ENCODE measurements at places on chromosomes 3 and 15.
A peak's percentile ranks its signal among the peaks of the same experiment; 100 is the strongest.

GRCh38 chr3:172071780-172072330 is 32.5 kb downstream of the FNDC3B start:
- DNase-seq: no peak

- DNase-seq: no peak
These were observed 110.3 kb downstream of the HCN4 start for GRCh38 chr15:73258271-73259108.

- DNase-seq: no peak
These were observed 792.3 kb downstream of the DIPK2A start for GRCh38 chr3:144763878-144764454.

DNA sequence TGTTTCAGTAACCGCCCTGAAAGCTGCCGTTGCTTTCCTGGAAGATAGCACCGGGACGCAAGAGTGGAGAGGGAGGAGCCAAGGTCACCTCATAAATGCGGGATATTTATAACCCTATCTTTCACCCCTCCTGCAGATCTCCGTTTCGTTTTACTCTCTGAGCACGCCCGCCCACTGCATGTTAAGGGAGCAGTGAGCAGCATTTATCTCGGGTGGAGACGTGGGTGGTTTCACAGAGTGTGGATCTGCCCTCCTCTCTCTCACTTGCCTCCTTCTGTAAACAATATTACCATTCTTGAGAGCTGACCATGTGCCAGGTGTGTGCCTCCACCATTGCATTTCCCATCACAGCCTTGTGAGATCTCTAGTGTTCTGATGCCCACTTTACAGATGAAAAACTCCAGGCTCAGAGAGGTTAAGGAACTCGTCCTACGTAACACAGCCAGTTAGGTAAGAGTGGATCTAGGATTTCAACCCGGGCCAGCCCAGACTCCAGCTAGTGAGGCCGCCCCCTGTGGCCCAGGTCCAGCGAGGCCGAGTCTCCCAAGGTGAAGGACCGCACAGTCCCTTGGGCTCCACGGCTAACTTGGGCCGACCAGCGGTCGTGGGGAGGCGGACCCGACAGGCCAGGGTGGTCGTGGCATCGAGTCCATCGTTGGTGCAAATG is 16.9 kb upstream of the SEMA4B start:
- DNase-seq: no peak

DNA sequence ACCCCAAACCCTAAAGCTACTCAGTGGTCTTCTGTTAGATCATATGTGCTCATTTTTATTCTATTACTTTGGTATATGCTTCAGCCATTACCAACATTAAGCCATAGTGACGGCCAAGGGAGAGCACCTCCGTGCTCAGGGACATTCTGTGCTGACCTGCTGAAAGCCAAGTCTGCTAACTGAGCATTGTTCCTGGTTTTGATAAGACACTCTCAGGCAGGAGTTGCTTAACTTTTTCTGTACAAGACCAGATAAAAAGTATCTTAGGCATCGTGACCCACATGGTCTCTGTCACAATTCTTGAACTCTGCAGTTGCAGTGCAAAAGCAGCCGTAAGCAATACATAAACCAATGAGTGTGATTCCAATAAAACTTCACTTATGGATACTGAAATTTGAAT is 100.6 kb downstream of the KLHL25 start:
- DNase-seq: no peak

DNA sequence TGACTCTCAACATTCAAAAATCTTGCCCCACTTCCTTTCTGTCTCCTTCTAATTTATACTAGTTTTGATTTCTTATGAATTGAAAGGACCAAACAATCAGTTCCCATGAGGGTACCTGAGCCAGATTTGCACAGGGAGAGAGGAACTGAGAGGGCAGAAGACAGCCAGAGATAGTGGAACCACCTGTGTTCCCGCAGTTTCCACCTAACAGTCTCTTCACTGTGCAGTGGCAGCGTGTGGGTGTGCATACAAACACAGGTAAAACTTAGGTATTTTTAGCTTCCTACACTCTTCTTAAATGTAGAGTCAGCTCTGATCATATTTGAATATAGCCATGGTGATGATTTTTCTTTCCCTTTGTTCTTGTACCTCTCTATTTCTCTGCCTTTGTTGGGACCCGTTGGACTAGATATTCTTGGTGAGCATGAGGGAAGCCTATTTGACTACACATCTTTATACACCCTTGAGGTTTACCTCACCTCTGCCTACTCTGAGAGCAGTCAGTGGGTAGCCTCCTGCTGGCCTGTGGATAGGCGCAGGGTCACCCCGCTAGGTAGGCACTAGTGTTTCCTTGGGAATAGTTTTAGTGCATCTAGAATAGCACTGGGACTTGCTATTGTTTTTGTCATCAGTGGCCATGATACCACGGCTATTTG is 58.8 kb downstream of the MAP3K13 start:
- no peak for DNase-seq

- peak; percentile 67 for DNase-seq
These were observed 8.6 kb downstream of the TFRC start for GRCh38 chr3:196073255-196073753.

DNA sequence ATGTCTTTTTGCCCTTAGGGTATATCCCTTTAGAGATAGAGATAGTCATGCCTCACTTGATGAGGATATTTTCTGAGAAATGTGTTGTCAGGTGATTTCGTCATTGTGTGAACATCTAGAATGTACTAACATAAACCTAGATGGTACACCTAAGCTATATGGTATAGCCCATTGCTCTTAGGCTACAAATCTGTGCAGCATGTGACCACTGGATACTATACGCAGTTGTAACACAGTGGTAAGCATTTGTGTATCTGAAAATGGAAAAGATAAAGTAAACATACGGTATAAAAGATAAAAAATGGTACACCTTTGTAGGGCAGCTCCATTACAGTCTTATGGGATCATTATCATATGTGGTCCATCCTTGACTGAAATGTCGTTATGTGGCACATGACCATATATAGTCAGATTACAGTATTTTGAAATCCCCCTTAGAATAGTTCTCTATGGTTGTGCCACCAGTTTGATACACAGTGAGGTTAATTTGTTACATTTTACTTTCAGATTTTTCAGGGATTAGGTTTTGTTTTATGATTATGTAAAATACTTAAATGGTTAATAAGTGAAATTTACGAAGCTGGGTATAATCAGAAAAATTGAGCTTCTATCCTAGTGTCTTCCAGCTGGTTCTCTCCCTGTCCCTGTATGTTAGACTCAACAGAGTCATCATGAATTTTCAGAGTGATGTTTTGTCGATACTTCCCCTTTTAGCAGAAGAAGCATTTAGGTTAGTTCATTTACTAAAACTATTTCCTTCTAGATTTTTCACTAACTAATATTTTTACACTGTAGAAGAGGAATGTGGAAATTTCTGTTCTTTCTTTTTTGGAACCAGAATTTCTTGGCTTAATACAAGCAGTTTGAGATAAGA is 12.8 kb downstream of the SETD5 start:
- no peak for DNase-seq

DNA sequence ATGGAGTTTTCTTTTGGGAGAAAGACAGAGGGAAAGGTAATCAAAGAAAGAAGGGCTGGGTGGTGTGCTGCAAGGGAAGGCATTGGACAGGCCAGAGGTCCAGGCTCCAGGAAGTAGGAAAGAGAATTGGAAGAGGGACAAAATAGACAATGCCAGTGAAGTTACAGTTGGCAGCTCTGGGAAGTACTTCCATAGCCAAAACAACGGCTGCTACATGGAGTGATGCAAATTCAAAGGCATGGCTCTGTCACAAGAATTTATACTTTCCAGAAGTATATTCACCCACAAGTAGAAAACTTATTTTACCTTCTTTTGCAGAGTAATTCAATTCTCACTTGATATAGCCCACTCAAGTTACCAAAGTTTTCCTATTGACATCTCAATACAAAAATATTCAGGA is 191.5 kb downstream of the TNIK start:
- peak; percentile 69 for DNase-seq

- no peak for DNase-seq
These were observed 32.6 kb upstream of the SENP5 start for GRCh38 chr3:196835086-196835485.

DNA sequence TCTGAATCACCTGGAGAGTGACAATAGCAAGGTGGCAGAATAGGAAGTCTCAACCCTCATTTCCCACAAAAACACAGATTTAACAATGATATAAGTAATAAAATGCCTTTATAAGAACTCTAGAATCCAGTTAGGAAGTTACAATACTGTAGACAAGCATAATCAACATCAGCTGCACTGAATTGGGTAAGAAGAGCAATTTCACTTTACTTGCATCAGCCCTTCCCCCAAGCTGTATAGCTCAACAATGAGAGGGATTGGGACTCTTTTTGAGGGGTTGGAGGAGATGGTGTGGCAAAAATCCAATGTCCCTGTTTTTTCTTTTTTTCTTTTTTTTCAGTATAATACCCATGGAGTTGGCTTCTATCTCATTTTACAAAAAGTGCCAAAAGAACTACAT is 63.1 kb downstream of the SERP1 start:
- DNase-seq: no peak
